ENCODE measurements at places on chromosomes 4 and X.

DNA sequence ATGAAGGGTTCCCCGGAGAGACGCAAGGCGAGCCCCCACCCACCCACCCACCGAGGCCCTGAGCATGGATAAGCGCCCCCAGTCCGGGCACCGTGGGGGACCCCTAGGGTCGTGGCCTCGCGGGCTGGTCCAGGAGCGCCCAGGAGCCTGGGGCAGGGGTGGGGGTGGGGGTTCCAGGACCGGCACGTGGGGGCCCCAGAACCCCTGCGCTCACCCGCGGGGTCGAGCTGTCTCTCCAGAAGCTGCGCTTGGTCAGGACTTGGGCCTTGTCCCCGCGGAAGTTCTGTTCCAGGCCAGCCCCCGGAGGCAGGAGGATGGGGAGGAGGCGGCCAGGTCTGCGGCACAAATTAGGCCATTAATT lies 11.2 kb upstream of the SHOX start:
- no peak for DNase-seq

- DNase-seq, result no peak
These were observed 101.1 kb downstream of the CHIC2 start for GRCh38 chr4:53963336-53963735.

DNA sequence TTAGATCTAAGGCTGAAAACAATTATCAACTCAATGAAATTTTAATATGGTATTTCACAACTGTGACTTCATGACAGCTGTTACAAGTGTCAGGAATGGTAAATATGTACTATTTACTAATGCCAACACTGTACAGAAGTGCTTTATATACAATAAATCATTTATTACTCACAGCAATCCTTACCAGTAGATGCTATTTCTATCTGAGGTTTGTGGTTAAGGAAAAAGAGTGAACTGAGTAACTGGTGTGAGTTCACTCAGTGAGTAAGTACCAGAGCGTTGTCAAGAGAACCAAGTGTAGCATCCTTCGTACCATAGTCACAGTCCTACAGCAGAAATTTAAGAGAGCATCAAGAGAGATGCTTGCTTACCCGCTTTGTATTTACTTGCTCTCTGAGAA lies 23.3 kb downstream of the MTHFD2L start:
- no peak for DNase-seq

GRCh38 chr4:61251129-61251528 lies 51.0 kb downstream of the ADGRL3 start:
- DNase-seq, result no peak

DNA sequence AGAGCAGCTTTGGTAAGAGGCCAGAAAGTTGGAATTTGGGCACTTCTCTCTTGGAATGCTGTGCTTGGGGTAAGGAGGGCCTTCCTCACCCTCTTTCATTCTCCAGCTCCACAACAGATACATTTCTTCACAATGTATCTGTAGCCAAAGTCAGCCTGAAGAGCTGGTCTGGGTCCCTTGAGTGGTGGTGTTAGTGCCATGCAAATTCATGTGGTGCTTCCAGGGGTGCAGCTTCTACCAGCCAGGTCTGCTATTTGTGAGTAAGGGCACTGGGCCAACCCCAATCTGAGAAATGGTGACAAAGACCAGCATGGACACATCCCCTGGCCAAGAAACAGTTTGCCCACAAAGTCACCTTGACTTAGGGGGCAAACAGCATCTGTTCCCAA lies 17.8 kb downstream of the AMER1 start:
- DNase-seq, result peak; percentile 41

DNA sequence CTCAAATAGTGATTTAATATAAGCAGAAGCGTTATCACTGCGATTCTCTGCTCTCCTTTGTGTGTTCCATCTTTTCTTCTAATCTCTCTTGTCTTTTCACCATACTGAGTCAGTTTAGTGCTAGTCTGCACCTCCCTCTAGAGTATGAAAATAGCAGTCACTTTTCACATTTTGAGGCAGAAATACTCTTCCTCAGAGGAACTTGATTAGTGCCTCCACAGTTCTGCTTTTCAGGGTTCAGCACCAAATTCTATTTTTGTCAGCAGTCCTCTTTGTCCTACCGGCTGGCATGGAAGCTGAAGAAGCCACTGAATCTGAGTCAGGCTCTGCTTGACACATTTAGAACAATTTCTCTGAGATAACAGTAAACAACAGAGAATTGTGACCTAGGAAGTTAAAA lies 49.7 kb upstream of the ANKRD17 start:
- DNase-seq, result no peak

- DNase-seq, result no peak
These were observed 490.9 kb upstream of the ACTRT1 start for GRCh38 chrX:128543114-128543513.

DNA sequence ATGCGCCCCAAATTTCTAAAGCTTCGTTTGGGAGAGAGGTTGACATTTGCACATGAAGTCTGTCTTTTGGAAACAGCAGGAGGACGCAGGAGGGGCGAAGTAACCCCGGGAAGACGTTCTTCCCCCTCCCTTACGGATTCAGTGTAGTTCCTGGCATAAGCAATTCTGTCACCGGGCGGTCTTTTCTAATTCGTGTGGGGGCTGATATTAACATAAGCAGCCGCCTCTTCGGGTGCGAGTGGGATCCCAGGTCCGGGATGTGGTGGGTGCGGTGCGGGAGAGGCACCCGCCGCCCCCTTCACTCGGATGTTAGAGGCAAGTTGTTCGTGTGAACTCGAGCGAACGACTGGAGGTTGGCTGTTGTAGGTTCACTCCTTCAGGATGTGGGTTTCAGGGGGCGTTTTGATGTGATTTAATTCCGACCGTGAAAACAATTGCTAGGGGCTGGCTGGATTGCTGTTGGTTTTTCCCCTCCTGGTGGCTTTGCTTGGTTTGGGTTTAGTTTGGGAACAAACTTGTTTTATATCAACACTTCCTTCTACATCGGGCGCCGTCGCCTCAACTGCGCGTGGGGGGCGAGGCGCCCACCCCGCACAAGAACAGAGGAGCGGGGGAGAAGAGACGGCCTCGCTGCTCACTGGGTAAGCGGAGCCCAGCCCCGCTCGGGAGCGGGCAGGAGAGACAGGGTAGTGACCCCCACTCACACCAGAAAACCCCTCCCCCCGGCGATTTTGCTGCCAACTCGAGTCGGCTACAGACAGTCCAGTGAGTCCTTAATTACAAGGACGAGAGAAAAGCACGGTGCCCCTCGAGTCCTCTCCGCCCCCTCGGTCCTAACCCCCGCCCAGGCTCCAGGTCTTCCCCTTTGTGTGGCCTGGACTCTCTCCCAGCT lies 2.9 kb upstream of the LEF1 start:
- no peak for DNase-seq

DNA sequence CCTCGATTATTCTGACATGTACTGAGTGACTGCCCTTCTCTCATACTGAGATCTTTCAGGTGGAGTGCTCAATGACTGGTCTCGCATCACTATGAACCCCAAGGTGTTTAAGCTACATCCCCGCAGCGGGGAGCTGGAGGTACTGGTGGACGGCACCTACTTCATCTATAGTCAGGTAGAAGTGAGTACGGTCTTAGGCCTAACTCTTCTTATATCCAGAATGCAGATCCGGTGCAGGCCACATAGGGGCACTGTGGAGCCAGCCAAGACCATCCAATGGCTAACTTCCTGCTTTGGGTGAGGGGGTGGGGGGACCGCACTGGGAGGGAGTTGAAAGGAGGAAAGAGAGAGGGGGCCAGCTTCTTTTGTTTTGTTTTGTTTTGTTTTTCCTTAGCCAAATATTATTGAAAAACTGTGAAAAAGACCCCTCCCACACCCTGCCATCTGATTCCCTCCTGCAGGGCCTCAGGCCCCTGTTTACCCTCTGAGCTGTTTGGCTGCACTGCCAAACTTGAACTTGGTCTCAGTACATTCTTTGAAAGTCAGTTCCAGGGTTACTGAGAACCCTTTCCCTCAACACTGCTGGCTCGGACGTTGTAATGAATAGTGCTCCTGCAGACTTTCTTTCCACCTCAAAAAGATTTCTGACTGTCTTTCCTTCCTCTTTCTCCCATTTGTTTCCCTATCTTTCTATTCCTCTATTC lies 16.2 kb downstream of the AWAT2 start:
- no peak for DNase-seq

DNA sequence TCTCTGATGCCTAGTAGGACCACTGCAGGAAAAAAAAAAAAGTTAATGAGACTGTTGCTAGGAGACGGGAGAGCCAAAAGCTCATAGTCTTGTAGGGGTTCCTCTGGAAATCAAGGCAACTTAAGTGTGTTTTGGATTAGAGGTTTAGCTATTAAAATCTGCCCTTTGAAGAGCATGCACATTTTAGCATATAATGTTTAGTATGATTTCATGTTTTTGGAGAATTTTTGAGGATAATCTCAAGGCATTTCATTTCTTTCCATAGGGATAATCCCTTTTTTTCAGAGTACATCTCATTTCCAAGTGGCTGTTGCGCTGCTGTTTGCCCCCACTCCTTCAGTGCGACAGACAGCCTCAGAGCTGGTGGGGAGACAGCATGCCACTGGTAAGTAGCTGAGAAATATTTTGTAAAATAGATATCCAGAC lies at the start of gene LINC00632:
Gene LINC00632 (plus strand): TSS at position 339 of the 426 bp plus-strand sequence.
- no peak for DNase-seq

GRCh38 chr4:142278171-142278570 lies 567.9 kb downstream of the INPP4B start:
- DNase-seq, result no peak

GRCh38 chr4:134807231-134807745 lies 605.7 kb upstream of the PABPC4L start:
- no peak for DNase-seq

GRCh38 chr4:76213415-76214176 lies at the start of gene SCARB2:
Gene SCARB2 (minus strand): TSS chr4:76213824. CDS start chr4:76213543, 281 bp downstream.
- DNase-seq, result peak; percentile 93

DNA sequence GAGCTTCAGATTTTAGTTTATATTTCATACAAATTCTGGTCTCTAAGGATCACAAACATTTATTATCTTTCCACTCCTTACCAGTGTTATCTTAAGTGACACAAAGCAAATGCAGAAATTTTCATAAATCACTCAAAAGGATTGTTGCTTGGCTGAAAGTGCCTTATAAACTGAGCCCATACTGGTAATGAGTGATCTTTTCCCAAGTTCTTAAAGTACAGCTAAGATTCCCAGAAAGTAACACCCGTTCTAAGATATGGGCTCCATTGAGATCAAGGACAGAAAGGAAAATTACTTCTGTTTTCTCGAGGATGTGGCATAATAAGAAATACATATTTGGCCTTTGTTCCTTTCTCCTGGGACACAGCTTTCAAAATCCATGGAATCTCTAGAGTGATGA lies 313.7 kb downstream of the ARHGAP24 start:
- DNase-seq, result no peak

- DNase-seq, result no peak
These were observed 135.4 kb upstream of the NKX1-1 start for GRCh38 chr4:1541449-1542225.

DNA sequence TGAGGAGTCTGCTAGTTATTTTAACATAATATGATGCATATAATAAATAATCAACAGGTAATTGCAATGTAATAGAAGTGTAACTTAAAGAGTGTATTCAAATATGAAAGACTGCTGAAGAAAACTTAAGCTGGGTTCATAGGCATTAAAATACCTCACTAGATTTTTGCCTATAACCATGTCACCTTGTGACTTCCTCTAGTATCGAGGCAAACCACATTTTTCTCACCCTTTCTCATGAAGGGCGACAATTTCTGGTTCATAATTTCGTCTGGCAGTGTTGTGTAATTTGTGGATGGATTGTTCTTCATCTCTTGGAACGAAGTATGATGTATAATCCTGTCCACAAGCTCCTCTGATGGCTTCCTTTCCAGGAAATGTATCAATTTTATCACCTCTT lies 16.0 kb downstream of the SULT1E1 start:
- no peak for DNase-seq

GRCh38 chr4:110586131-110586850 lies 36.6 kb downstream of the PITX2 start:
- no peak for DNase-seq

- DNase-seq, result peak; percentile 33
These were observed 6.4 kb upstream of the DHRSX start for GRCh38 chrX:2507196-2507595.

DNA sequence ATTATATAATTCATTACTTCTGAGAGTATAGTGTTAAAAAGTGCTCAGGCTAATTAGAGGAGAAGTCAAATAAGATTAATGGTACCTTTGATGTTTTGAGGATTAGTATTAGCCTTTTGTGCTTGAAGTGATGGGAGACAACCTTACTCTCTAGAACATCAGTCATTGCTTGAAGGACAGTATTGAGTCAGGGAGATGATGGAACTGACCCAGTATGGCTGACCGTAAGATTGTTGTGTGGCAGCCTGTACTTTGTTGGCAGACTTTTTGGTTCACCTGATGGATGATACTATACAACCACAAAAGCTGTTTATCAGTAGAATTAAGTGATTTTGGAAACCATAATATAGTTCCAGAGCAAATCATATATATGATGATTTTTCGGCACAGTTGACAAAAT lies 9.9 kb downstream of the OGT start:
- no peak for DNase-seq

- DNase-seq, result no peak
These were observed 177.0 kb downstream of the FAM13A start for GRCh38 chr4:88879991-88880390.

DNA sequence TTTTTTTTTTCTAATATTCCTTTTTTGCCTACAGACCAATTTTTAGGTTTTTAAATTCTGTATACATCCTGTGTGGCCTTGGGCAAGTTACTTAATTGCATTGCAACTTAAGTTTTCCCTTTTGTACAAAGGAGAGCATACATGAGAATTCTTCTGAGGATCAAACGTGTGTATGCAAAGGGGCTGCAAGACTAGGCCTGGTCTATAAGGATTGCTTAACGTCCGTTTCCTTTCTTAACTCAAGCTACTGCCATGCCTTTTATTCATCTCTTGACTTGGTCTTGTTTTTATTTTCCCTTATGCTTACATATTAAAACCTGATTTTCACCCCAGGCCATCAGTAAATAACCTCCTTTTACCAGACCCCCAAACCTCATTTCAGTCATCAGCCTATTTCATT lies 13.6 kb downstream of the RBPJ start:
- no peak for DNase-seq

GRCh38 chr4:105934386-105934785 lies 39.1 kb downstream of the NPNT start:
- DNase-seq, result no peak

GRCh38 chr4:165656829-165657490 lies 216.1 kb upstream of the TLL1 start:
- no peak for DNase-seq

DNA sequence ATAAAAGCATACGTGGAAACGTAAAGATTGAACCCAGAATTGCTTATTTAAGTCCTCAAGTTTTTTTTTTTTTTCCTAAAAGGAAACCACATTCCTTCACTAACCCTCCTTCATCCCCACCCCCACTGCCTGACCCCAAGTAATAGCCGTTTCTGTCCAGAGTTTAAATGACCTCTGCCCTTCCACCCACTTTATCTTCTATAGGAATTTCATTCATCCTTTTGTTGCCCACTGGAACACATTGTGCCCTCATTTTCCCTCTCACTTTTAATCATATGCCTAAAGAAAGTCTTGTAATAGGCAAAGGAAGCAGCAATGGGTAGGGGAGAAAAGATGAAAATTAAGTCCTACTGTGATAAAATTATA lies 62.7 kb downstream of the SH3RF1 start:
- DNase-seq, result no peak
